ENCODE measurements at places on chromosomes 5 and 9.

DNA sequence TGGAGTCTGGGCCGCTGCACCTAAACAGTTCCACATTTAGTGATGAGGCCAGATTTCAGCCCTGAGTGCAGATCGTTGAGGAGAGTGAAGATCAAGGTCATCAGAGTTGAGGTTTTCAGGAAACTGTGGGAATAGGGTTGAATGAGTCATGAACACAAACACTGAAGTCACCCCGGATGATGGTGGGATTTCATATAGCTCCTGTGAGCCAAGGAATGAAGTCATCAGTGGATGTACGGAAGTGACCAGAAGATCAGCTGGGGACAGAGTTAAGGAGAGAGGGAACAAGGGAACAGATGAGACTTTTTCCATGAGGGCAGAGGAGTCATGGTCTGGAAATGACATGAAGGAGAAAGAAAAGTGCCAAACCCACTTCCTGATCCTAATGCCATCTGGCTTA lies 36.5 kb downstream of the PALM2AKAP2 start:
- no peak overlapping the region for H3K4me3 ChIP-seq
- H3K36me3 ChIP-seq: no peaks in the 10 kb centered on the region
- H3K27ac ChIP-seq: no peak overlapping the region
- no peaks in the 10 kb centered on the region for H3K27me3 ChIP-seq
- H3K4me1 ChIP-seq: no peaks in the 10 kb centered on the region
- no peak for DNase-seq

- H3K4me1 ChIP-seq: peaks cover 70% of the 10 kb centered on the region
- H3K27ac ChIP-seq: no peak overlapping the region
Observed at GRCh38 chr9:76654051-76654461, 110.2 kb upstream of the PCA3 start.

GRCh38 chr9:38419181-38419580 lies 5.1 kb downstream of the IGFBPL1 start:
- DNase-seq: no peak
- no peaks in the 10 kb centered on the region for H3K36me3 ChIP-seq
- H3K4me1 ChIP-seq: peaks cover 3% of the 10 kb centered on the region
- no peak overlapping the region for H3K4me3 ChIP-seq
- peaks cover 77% of the 10 kb centered on the region for H3K27me3 ChIP-seq

- DNase-seq: no peak
- H3K36me3 ChIP-seq: no peaks in the 10 kb centered on the region
- peaks cover 12% of the 10 kb centered on the region for H3K27me3 ChIP-seq
- H3K27ac ChIP-seq: no peak overlapping the region
- no peaks in the 10 kb centered on the region for H3K4me1 ChIP-seq
- no peak overlapping the region for H3K4me3 ChIP-seq
Observed at GRCh38 chr5:35199886-35200285, 30.4 kb downstream of the PRLR start.

GRCh38 chr9:126419475-126419874 lies 92.8 kb downstream of the MVB12B start:
- H3K4me3 ChIP-seq: no peak overlapping the region
- H3K4me1 ChIP-seq: peaks cover 24% of the 10 kb centered on the region
- H3K27me3 ChIP-seq: no peaks in the 10 kb centered on the region
- H3K27ac ChIP-seq: peak overlapping the region; percentile 83

DNA sequence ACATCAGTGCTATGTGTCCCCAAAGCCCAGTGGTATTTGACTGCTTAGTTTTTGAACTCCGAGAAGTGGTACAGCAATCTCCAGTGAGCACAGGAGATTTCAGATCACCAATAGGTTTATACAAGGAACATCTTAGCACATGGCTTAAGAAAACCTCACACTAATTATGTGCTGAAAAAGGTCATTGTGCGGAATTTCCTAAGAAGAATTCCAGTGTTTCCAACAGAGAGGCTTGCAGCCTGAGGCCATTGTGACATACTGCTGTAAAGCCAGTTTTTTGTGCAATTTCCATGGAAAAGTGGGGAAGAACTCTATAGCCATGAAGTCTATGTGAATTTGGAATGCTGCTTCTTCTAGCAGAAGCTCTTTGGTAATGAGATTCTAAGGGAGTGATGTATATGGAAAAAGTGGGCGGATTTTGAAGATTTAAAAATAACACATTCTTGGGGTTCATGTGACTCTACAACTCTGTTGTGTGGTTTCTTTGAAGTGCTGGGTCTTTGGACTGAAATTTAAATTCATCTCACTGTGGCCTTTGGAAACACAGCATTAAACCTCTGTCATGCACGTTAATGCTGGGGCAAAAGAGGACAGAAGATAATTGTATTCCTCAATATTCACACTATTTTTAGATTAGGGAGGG lies 110.5 kb upstream of the CD180 start:
- no peak overlapping the region for H3K27ac ChIP-seq
- H3K36me3 ChIP-seq: peaks cover 4% of the 10 kb centered on the region
- H3K27me3 ChIP-seq: no peaks in the 10 kb centered on the region

GRCh38 chr9:129482521-129483414 lies 138.1 kb downstream of the C9orf50 start:
- no peaks in the 10 kb centered on the region for H3K27me3 ChIP-seq
- peak overlapping the region; percentile 69 for H3K27ac ChIP-seq
- DNase-seq: no peak
- H3K36me3 ChIP-seq: peaks cover 30% of the 10 kb centered on the region
- H3K4me1 ChIP-seq: peaks cover 19% of the 10 kb centered on the region

- peaks cover 27% of the 10 kb centered on the region for H3K27me3 ChIP-seq
- no peaks in the 10 kb centered on the region for H3K4me1 ChIP-seq
- H3K4me3 ChIP-seq: no peak overlapping the region
- H3K27ac ChIP-seq: no peak overlapping the region
- no peak for DNase-seq
Observed at GRCh38 chr5:135991429-135991828, 36.6 kb upstream of the LECT2 start.

- H3K36me3 ChIP-seq: no peaks in the 10 kb centered on the region
- no peak for DNase-seq
- no peak overlapping the region for H3K27ac ChIP-seq
Observed at GRCh38 chr5:76163111-76163628, 80.0 kb downstream of the SV2C start.
